ENCODE measurements at places on chromosomes 2 and 18.

DNA sequence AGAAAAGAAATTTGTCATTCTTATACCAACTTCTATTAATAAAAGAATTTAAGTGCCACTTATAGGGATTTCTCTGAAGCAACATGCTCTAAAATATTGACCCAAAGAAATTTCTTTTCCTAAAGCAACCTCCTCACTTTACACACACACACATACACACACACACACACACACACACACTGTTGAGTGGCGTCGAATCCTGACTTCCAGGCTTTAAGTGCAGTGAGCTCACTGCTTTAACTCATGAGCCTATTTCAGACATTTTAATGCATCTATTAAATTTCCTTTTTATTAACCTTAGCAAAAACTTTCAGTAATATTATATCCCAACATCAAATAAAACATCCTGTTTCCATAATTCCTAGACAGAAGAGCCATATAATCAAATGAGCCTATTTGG, 229.1 kb upstream of the ACVR2A start:
- no peak for DNase-seq

GRCh38 chr2:236160366-236161081, 7.7 kb downstream of the GBX2 start:
- DNase-seq: no peak

DNA sequence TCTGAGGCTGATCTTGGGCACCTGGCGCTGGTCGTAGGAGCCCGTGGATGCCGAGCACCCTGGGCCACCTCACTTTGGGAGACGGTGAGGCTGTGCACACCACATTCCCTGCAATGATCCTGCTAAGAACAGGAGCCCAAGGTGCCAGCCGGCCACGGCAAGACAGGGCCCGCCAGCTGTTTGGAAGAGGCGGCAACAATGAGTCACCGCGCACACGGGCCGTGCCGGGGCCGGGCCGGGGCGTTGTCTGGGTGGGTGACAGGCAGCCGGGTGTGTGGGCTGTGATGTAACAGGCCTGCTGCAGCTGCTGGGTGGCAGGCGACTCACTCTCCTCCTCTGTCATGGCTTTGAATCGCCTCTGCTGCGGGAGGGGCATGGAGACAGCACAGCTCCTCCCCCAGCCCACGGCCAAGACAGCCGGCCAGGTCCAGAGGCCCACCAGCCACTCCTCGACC, 49.7 kb upstream of the ODC1 start:
- DNase-seq: peak; percentile 56

DNA sequence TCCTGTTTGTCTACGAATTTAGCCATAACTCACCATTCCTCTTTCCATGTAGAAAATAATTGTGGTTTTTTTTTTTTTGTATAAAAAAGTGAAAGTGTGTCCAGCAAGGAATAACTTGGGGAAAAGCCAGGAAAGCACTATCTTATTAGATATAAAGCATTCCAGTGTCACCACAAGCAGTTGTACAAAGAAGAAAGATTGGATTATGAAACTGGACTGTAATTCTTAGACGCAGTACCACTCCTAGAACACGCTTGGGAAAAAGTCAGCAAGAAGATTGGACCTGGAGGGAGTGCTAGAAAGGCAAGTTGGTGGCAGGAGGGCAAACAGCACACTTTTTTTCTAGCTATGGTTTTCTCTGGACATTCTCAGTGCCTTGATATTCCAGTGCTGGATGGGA, 186.7 kb downstream of the PARD3B start:
- DNase-seq: no peak

- DNase-seq: peak; percentile 79
These were observed 2.1 kb upstream of the SLC30A3 start for GRCh38 chr2:27264753-27265535.

- peak; percentile 91 for DNase-seq
These were observed 25.1 kb downstream of the TTC39C start for GRCh38 chr18:24039671-24040070.

DNA sequence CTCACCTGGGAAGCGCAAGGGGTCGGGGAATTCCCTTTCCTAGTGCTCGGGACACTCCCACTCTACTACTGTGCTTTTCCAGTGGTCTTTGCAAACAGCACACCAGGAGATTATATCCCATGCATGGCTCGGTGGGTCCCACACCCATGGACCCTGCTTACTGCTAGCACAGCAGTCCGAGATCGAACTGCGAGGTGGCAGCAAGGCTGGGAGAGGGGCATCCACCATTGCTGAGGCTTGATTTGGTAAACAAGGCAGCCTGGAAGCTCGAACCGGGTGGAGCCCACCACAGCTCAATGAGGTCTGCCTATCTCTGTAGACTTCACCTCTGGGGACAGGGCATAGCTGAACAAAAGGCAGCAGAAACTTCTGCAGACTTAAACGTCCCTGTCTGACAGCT, 64.7 kb upstream of the CRACDL start:
- no peak for DNase-seq

DNA sequence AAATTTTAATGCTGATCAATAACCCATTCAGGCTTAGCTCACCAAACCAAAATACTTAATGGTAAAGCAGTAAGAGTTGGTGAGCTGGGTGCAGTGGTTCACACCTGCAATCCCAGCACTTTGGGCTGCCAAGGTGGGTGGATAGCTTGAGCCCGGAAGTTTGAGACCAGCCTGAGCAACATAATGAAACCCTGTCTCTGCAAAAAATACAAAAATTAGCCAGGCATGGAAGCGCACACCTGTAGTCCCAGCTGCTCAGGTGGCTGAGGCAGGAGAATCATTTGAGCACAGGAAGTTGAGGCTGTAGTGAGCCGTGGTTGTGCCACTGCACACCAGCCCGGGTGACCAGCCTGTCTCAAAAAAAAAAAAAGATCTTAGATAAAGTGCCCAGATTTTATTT, 35.7 kb upstream of the MPP4 start:
- DNase-seq: no peak

DNA sequence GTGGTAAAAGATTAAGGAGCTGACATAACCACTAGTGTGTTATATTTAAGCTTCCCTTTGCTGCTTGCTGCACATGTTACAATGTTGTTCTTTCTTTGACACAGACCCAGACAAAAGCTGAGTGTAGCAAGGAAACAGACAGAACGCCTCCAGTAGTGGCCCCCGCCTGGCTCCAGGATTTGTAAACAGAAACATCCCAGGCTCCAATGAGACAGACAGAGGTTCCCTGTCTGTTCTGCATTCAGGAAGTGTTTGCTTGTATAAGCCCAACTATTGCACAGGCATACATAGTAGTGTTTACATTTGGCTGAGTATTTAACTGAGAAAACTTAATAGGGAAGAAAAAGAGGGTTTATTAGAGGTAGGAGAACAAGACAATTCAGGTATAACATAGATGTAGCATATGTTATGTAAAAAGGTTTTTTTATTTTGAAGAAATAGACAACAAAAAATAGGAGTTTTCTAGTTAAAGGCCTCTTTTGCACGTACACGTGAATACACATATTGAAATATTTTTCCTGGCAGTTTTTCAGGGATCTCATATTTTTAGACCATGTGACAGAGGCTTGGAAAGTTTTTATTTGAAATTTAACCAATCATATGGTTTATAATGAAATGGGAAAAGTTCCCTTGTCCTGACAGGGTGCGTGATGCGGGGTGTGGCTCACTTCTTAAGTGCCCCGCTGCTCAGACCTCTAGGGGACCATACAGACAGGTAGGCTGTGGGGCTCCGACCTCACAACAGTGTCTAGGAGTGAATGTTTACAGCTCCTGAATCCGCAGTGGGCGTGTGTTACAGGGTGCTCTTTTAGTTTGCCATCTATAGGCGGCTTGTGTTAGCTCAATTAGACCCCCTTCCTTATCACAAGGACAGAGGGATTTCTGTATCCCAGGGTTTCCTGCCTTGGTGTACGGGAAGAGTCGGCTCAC, 118.4 kb downstream of the BMPR2 start:
- no peak for DNase-seq

GRCh38 chr2:110955556-110955955, 165.2 kb upstream of the BCL2L11 start:
- no peak for DNase-seq

DNA sequence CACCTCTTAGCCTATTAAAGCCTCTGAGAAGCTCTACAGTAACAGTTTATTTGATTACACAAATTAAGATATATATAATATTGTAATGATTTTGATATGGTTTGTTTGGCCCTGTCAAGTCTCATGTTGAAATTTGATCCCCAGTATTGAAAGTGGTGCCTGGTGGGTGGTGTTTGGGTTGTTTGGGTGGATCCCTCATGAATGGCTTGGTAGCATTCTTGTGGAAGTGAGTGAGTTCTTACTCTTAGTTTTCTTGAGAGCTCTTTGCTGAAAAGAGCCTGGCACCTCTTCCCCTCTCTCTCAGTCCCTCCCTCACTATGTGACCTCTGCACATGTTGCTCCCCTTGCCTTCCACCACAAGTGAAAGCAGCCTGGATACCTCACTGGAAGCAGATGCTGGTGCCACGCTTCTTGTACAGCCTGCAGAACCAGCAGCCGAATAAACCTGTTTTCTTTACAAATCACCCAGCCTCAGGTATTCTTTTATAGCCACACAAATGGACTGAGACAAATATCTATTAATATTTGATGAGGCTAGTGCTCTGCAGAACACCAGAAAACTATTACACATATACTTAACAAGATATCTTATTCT, 52.8 kb downstream of the SLC4A10 start:
- no peak for DNase-seq

- DNase-seq: no peak
These were observed 81.7 kb downstream of the SPRED2 start for GRCh38 chr2:65350651-65351056.

DNA sequence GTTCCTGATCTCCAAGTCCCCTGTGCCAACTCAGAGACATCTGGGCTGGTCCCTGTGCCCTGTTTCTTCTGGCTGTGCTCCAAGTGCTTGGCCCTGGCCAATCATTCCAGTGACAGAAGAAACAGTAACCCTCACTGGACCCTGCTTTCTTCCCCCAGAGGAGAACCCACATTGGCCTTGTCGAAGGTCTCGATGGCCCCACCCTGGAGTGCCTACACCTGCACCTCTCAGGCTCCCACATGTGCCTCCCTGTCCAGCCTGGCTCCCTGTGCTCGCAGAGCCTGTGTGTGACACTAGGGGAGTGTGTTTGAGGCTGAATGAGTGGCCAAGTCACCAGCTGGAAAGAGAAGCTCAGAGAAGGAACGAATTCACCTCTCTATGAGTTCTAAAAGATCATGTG, 5.9 kb upstream of the MAL start:
- DNase-seq: no peak

- DNase-seq: no peak
These were observed 65.6 kb upstream of the CD302 start for GRCh38 chr2:159863526-159864160.

DNA sequence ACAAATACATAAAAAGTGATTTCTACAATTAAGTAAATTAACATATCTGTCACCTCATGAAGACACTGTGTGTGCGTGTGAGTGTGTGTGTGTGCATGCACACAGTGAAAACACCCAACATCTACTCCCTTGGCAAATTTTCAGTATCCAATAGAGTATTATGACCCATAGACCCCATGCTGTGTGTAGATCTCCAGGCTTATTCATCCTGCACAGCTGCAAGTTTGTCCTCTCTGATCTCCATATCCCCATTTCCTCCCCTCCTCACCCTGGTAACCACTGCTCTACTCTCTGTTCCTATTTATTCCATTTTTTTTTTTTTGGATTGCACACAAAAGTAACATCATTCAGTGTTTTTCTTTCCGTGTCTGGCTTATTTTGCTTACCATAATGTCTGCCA, 391.0 kb downstream of the SOX11 start:
- no peak for DNase-seq

GRCh38 chr2:10588931-10589330, 100.8 kb downstream of the NOL10 start:
- DNase-seq: no peak

DNA sequence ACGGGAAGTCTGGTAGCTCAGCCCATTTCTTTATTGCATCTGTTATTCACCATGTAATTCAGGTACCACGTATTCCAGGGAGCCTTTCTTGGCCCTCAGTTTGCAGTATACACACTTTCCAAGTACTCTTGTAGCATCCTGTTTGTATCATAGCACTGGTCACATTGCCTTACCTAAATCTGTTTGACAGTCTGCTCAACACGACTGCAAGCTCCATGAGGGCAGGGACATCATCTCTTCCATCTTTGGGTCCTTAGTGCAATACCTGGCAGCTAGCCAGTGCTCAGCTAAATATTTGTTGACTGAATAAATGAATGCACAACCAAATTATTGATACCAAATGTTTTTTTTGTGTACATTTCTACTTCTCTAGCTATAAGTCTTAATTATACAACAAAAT, 11.2 kb upstream of the IL18R1 start:
- DNase-seq: no peak

DNA sequence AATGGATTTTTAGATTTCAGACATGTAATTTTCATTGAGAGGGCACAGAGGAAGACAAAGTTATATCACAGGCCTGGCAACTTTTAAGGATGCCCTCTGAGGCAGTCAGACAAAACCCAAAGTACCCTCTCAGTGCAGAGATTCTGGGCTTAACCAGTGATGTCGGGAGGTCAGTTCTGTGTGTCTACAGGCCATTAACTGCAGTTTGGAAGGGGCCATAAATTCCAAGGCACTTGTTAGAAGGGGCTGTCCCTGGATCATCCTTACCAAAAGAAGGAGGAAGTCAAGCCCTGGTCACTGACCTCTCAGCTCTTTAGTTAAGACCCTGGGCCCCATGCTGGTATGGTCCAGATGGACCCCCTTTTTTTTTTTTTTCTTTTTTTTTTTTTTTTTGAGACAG, 60.7 kb downstream of the LRRFIP1 start:
- DNase-seq: no peak

DNA sequence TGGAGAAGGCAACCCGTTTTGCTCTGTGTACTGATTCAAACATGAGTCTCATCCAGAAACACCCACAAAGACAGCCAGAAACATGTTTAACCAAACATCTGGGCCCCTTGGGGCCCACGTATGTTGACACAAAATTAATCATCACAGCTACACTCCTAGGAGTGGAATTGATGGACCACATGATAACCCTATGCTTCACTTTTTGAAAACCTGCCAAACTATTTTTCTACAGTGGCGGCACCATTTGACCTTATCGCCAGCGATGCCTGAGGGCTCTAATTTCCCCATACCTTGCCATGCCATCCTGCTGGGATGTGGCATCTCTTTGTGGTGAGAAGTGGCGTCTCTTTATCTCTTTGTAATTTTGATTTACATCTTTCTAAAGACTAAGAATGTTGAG, 38.5 kb downstream of the PSMG2 start:
- DNase-seq: no peak

GRCh38 chr18:11767935-11768334, 78.9 kb downstream of the GNAL start:
- DNase-seq: no peak

All from suppressor macrophage treated with lipopolysaccharide for 4 hours (primary cell).